Activated T-helper 1 cell treated with anti-CD3 and anti-CD28 coated beads, Interleukin-12 subunit alpha, Interleukin-12 subunit beta, Interleukin-2, Interleukin-4 antibody, amounts not matched to agents 30 ng/mL and 10 ng/mL and 1 ng/mL, durations not matched to agents 14 hours and 24 hours and 36 hours (primary cell): ENCODE measurements at places on chromosomes 6 and 20.

DNA sequence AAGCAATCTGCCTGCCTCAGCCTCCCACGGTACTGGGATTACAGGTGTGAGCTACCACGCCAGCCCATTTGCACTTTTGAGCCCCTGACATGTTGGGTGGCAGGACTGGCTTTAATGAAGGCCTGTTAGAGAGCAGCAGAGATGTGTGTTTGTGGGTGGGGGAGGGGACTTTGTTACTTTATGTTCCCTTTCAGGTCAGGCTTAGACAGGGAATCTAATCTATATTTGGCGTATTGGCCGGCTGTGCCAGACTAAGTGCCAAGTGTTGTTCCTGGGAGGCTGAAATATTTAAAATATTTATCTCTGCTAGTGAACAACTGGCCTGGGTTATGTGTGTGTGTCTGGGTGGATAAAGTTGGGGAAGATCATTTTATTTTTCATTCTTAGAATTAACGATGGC, 6.1 kb downstream of the GMPR start:
- DNase-seq = no peak

GRCh38 chr20:50376179-50376887, 133.8 kb upstream of the PTPN1 start:
- DNase-seq = no peak

GRCh38 chr6:10951675-10952282, 64.9 kb downstream of the SYCP2L start:
- DNase-seq = no peak

GRCh38 chr6:52373151-52373690, 11.3 kb downstream of the PAQR8 start:
- no peak for DNase-seq

DNA sequence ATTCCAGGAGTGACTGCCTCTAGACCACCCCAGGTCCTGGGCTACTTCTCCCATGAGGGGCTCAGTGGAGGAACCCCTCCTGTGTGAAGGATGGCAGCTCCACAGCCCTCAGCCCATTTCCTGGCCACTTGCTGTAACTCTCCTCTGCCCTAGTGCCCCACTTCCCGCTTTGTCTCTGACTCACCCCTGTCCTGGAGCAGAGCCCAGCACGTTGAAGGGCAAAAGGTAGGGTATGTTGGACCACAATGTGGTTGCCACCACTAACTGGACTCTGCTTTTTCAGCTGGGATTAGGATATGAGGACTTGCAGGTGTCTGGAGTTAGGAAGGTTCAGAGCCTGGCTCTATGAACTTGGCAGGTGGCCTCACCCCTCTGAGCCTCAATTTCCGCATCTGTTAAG, 2.4 kb downstream of the MYBL2 start:
- DNase-seq = no peak

- peak; percentile 24 for DNase-seq
Observed at GRCh38 chr6:97394160-97394748, 111.2 kb upstream of the MMS22L start.

DNA sequence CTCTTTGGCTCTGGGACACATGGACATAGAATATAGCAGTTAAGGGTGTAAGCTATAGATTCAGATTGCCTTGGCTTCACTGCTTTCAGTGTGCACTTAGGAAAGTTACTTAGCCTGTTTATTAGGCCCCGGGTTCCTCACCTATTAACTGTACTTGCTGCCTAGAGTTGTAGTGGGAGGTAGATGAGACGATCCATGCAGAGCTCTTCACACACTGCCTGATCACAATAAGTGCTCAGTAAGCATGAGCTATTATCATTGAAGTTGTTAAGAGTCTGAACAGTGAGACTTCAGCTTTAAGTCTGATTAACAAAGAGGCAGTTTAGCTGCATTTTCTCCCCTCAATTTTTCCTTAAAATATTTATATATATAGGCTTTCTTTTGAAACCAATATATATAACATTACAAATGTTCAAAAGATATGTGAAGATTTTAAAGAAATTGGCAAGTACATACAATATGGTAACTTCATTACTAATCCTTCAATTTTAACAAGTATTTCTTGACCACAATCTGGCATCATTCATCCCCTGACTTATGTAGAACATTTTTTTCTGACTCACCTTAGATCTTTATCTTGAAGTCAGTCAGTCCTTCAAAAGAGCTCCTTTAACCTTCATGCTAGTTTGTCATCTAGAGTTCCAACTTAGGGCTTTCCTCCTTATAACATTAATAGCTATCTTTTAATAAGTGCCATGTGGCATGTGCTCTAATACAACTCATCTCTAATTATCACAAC, 20.5 kb upstream of the SUPT3H start:
- no peak for DNase-seq

DNA sequence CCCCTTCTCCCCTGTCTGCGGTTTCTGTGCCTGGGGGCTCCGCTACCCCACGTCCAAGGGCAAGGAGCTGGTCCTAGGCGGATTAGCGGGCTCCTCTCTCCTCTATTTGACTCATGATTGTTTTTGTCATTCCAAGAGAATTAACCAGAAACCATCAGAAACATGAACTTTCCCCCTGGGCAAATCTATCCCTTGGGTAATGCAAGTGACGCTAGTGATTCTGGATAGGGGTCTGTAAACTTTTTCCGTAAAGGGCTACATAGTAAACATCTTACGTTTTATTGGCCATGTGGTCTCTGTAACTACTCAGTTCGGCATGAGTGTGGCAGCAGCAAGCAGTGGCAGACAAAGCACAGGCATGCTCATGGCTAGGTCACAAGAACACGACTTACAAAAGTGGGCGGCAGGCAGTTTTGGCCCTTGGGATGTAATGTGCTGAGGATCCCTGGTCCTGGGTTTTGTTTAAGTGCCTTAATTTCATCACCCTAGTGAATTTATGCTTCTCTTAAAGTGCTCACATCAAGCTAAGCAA, 654 bp downstream of the CST11 start:
- DNase-seq = no peak

DNA sequence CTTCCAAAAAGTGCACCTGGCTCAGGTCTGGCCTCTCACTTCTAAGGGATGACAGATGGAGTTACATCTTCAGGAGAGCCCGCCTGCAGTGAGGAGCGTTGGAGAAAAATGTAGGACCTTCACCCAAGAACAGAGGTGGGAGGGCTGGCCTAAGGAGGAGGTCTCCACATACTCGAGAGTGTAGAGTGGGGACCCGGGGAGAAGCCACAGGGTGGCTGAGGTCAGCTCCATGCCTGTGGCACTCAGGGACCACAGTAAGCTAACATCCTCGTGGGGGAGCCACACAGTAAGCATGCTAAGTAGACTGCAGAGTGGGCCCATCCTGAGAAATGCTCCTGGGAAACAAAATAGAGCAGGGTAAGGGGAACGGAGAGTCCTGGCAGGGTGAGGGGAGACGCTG, 24.0 kb downstream of the AAR2 start:
- DNase-seq = no peak

GRCh38 chr20:50415516-50416268, 94.5 kb upstream of the PTPN1 start:
- DNase-seq = no peak

- no peak for DNase-seq
Observed at GRCh38 chr6:160076009-160076408, 45.6 kb upstream of the SLC22A1 start.

DNA sequence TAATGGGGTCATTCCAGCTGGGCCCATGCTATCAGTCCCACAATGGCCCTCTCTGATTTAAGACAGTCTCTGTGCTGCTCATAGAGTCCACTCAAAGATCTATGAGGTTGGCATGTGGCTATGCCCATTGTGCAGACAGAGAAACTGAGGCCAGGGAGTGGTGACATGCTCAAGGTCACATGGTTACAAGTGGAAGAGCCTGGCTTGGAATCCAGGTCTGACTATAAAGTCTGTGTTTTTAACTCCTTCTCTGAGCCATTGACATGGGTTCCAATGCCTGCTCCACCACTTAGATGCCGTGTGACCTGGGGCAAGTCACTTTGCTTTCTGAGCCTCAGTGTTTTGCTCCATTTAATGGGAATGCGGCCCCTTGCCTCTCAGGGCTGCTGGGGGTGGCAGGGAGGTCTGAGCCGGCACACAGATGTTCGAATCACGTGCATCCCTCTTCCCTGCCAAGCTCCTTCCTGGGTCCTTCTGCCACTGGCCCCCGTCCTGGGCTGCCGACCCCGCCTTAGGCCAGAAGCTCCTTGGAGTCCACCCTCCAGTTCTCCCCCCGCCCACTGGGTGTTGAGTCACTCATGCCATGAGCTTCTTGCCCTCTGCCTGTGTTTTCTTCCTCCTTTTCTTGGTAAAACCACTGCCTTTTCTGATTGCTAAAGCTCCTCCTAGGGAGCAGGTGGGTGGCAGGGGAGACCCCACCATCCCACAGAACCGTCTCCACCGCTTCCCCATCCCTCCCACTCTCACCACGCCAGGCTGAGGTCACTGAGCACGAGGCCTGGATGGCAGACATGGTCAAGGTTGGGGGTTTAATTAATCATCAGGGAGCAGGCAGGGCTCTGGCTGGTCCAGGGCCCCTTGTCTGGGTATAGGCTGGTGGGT, 35.7 kb downstream of the CEBPB start:
- DNase-seq = no peak

DNA sequence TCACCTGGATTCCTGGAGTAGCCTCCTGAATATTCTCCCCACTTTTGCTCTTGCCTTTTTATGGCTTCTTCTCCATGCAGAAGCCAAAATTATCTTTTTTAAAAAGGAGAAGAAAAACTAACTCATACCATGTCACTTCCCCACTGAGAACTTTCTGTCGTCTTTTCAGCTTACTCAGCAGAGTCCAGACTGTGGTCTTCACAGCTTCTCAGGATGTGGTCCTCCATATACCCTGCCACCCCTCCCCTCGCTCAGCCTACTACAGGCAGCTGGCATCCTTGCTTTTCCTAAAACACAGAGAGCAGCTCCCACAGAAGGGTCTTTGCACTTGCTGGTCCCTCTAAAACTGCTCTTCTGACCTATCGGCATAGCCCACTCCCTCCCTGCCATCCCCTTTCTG, 89.4 kb upstream of the ISM1 start:
- no peak for DNase-seq

GRCh38 chr6:168525926-168526630, 85.1 kb downstream of the SMOC2 start:
- no peak for DNase-seq

DNA sequence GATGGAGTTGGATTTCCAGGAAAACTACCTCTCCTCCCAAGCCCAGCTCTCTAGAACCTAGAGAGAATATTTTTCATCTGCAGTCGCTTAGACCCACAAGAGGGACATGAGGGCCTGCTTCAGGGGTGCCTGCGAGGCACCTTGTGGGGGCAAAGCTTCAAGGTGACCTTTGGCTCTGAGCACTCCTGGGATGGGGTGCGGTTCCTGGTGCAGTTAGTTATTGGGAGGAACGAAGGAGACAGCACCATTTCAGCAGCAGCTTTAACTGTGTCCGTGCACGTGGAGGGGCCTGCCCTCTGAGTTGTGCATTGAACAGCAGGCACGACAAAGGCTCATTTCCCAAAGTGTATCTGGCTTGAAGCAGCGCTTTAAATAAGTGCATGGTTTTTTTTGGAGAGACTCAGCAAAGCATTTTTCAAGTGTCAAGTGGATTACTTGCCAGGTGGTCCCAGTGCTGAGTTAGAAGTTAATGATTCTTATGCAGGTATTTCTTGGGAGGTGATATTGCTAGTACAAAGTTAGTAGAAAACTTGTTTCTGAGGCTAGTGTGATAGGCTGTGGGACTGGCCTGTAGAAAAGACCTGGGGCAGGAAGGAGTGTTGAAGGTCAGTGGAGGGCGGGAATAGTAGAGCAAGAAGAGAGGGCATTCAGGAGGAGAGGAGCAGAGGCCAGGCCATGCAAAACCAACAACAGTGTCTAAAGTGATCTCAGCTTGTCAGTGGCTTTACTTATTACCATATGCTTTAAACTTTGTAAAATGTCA, 3.8 kb downstream of the IGF2R start:
- DNase-seq = no peak

DNA sequence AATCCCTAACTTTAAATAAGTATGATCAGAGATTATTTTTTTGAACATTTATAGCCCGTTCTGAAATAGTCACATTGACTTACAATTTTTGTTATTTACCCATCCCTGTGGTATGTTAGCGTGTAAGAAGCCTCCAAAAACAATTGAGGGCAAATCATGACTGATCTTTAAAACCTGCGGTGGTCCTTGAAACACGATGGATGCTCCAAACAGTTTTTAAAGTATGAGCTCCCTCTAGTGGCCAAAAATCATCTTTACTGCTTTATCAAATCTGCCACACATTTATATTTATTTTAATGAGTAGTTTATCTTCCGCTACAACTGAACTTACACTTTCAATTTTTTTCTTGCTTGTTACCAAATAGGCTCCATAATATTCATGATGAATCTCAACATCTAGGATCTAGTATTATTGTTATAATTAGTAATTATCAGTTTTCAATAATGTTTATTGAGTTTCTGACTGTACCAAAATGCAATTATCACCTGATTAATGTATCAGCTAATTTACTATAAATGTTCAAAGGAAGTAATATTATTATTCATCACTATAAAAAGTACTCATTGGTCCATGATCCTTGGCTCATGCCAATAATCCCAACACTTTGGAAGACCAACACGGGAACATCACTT, 52.2 kb downstream of the MARCKS start:
- DNase-seq = no peak

GRCh38 chr6:51854876-51855275, 232.5 kb downstream of the PKHD1 start:
- no peak for DNase-seq

DNA sequence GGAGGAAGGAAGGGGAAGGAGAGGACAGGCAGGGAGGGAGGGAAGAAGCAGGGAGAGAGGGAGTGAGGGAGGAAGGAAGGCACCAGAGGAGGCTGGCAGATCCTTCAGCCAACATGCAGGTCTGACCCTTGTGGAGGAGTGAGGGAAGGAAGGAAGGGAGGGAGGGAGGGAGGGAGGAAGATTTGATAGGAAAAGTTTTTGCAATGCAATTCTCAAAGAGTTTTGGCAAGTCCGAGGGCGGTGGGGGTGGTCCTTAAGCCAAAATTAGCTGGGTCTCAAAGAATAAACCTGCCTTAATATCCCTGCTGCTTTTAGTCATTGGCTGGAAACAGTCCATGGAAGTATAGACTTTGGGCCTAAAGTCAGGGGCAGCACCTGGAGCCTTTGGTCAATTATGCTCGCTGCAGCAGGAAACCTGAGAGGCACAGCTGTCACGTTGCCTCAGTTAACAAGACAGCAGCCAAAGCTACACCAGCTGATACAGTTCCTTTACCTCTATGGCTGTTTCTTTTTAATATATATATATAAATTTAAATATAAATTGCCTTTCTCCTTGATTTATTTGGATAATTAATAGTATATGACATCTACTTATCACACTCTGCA, 115.7 kb upstream of the RALGAPA2 start:
- DNase-seq = no peak

- DNase-seq = no peak
Observed at GRCh38 chr6:24574809-24575208, 71.2 kb downstream of the KIAA0319 start.

GRCh38 chr6:44251576-44252524, 4.9 kb downstream of the HSP90AB1 start:
- no peak for DNase-seq

GRCh38 chr20:37302981-37303380, 13.5 kb downstream of the MANBAL start:
- no peak for DNase-seq

GRCh38 chr20:56328861-56329260, 29.9 kb upstream of the FAM210B start:
- DNase-seq = no peak
